ENCODE measurements at places on chromosomes 11 and 22. TPM values are rescaled to one million over a fixed set of nuclear protein-coding genes. Genes with fewer than 3 reads are reported as not detected.

The MPZL3 gene
- total RNA-seq: 0.42 TPM

The SHANK2 gene
- total RNA-seq: 9.7 TPM

The UBQLN3 gene
- not detected for total RNA-seq

The DRAP1 gene
- 97.5 TPM for total RNA-seq

The NUP50 gene
- total RNA-seq: 82.6 TPM

The MMP12 gene
- total RNA-seq: not detected

The CD3E gene
- not detected for total RNA-seq

The YPEL1 gene
- 2.2 TPM for total RNA-seq

The TRIM49 gene
- not detected for total RNA-seq

The NUDT8 gene
- 8.1 TPM for total RNA-seq

The SERGEF gene
- 16.5 TPM for total RNA-seq

The SAA1 gene
- total RNA-seq: not detected

The IGSF9B gene
- total RNA-seq: 6.1 TPM

The OR8G1 gene
- total RNA-seq: not detected

The CARNS1 gene
- total RNA-seq: 0.07 TPM

The MFRP gene
- not detected for total RNA-seq

The OR52N4 gene
- not detected for total RNA-seq

The INS gene
- not detected for total RNA-seq

The MEI1 gene
- not detected for total RNA-seq

The KIAA1671 gene
- 7.3 TPM for total RNA-seq

The OR5I1 gene
- total RNA-seq: not detected

Measured in H7 (cell line).